ENCODE measurements at places on chromosomes 5 and 9.

GRCh38 chr9:113267911-113268566 is 7.3 kb downstream of the CDC26 start:
- no peak for DNase-seq

DNA sequence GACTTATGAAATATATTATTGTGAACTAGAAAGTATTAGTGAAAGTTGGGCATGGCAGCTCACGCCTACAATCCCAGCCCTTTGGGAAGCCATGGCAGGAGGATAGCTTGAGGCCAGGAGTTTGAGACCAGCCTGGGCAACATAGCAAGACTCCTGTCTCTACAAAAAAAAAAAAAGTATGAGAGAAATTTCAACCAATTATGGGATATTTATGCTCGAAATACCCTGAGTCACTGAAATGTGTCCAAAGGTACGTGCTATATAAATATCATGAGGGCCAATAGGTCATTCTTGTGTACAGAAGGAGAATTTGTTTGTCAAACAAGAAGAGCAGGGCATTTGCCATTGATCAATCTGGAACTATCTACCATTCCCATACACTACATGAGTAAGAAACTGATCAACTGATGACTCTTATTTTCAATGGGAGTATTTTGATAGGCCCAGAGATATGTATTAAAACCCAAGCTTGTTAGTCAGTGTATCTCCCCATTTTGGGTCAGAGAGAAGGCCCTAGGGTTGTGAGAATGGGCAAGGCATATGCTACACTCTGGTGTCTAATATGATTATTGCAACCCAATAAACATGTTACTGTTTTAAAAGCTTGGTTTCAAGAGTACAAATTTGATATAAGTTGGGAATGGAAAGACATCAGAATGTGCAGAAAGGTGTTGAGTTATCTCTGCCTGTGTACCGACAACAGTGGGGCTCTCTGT is 21.7 kb upstream of the HOMER1 start:
- no peak for DNase-seq

GRCh38 chr9:92380603-92381002 is 23.8 kb downstream of the OGN start:
- no peak for DNase-seq

DNA sequence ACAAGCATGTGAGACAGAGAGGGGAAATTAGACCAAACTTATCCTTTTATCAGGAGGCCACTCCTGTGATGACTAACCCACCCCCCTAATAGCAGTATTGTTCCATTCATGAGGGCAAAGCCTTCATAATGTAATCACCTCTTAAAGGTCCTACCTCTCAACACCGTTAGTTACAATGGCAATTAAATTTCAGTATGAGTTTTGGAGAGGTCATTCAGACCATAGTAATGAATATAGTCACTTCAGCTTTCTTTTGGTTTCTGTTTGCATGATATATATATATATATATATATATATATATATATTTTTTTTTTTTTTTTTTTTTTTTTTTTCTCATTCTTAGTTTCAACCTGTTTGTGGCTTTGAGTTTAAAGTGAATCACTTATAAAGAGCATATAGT is 10.5 kb downstream of the ADGRV1 start:
- DNase-seq: no peak

DNA sequence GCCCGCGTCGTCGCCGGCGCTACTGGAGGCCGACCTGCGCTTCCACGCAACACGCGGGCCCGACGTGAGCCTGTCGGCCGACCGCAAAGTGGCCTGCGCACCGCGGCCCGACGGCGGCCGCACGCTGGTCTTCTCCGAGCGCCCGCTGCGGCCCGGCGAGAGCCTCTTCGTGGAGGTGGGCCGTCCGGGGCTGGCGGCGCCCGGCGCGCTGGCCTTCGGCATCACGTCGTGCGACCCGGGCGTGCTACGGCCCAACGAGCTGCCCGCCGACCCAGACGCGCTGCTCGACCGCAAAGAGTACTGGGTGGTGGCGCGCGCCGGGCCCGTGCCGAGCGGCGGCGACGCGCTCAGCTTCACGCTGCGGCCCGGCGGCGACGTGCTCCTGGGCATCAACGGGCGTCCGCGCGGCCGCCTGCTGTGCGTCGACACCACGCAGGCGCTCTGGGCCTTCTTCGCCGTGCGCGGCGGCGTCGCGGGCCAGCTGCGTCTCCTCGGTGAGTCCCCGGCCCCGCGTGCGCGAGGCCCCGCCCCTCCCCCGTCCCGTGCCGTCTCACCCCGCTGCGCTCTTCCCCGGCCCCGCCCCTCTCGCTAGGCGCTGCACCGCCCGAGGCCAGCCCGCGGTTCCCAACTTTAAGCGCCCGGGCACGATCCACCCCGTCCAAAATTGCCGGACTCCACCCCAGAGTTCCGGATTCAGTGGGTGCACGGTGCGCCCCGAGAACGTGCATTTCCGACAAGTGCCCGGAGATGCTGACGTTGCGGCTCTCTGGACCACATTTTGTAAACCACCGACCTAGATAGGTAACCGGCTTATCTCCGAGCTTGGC is 42.8 kb downstream of the NEURL1B start:
- DNase-seq: no peak

DNA sequence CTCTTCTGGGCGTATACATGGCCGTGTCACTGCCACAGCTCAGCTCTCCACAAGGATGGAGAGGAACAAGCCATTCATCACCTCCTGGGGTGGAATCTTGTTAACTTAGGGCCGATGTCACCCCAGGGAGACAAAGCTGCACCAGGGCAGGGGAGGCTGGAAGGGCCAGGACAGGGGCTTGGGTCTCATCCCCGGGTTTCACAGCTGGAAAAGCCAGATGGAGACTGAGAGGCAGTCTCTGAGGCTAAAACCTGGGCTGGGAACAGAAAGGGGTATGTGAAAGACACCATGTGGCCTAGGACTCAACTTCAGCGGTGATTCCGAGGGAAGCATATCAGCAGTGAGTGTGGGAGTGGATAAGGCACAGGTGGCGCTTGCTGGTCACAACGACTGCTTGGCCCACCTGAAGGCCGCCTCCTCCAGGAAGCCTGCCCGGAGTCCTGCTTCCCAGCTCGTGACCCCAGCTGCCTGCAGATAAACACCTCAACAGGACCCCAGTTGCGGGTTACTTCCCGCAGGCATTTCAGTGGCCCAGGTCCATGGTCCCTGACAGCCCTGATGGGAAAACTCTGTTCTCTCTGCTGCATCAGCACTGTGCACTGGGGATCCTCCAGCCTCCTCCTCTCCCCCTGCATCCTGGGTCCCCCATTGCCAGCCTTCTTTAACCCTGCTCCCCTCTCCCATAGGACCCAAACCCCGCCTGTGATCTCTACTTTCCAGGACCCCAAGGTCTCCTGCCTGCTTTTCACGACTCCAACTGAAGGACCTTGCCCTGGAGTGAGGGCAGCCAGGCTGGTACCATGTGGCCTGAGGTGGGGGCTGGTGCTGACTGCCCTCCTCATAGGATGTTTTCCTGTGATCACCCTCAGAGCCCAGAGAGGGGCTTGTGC is 51.7 kb upstream of the FCN1 start:
- DNase-seq: no peak
